Endodermal cell (in vitro differentiated cells): ENCODE measurements at places on chromosomes 6 and 20. TPM values are rescaled to one million over a fixed set of nuclear protein-coding genes. Genes with fewer than 3 reads are reported as not detected.
A peak's percentile ranks its signal among the peaks of the same experiment; 100 is the strongest.

- DNase-seq, result no peak
Observed at GRCh38 chr6:87095087-87095509, at the start of gene CGA. CGA (minus strand) TSS chr6:87095106; CDS start chr6:87088200, 6,906 bp downstream.

- no peak for DNase-seq
Observed at GRCh38 chr6:131893198-131893597, 58.0 kb downstream of the CCN2 start.

DNA sequence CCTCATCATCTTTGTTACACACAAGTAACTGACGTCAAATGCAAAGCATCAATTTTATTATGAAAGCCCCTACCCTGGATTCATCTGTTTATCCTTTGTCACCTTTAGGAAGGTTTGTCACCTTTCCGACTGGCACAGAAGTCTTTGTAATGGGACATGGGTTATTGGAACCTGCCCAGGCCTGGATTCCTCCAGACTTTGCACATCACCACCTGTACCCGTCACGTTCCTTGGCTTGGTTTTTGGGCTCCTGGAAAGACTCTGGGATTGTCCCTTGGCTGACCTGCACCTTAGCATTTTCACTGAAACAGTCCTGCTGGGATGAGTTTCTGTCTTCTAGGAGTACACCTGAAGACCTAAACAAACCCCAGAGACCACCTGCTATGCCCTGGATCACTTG is 15.4 kb upstream of the ARHGAP18 start:
- DNase-seq, result no peak

DNA sequence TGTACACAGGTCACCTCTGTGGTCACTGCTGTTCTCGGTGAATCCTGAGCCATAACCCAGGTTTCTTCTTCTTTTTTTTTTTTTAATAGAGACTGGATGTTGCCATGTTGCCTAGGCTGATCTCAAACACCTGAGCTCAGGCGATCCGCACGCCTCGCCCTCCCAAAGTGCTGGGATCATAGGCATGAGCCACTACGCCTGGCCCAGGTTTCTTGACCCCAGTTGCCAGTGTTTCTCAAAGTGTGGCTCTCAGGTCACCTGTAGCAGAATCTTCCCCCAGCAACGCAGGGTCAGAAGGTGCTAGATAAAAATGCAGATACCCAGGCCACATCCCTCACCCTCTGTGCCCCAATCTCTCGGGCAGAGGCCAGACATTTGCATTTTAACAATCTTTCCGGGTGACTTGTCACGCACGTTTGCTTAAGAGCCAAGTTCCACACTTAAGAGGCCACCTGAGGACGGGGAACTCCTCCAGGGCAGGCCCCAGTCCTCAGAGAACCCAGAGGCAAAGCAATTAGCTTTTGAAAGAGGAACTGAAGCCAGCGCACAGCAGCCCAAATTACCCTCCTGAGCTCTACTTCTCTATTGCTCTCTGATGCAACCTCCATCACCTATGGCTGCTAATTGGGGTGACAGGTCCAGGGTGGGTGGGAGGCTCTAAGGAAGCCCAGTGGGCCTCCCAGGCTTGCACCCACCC is 81.8 kb downstream of the NFATC2 start:
- DNase-seq, result no peak

DNA sequence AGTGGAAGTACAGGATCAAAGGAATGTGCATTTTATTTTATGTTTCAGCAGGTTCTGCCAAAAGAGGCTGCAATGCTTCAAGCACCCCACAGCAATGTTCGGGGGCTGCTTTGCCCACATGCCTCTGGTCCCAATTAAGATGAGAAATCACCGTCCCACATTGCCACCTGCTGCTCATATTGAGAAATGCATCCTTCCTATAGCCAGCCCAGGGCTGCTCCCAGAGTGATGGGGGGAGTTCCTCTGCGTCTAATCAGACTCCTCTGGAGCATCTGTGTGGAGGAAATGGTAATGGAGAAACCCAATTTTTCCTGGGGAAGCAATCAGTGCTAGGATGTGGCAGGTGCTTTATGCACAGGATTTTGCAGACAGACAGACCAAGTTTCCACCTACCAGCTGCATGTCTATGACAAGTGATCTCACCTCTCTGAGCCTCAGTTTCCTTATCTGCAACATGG is 33.7 kb downstream of the PTGIS start:
- DNase-seq, result peak; percentile 91

MYLK4 gene
- total RNA-seq, result 0.18 and 0.32 TPM in 2 replicates

BNIP5 gene
- not detected in 3 replicates for total RNA-seq

THBD gene
- total RNA-seq, result 1.2 and 1.6 TPM in 2 replicates

TFAP2C gene
- 0.31 to 2.2 TPM (median 0.46 TPM) in 3 replicates for total RNA-seq

ZSCAN31 gene
- 1.7 to 4.9 TPM (median 4.2 TPM) in 3 replicates for total RNA-seq
